Stimulated activated CD4-positive, alpha-beta T cell treated with anti-CD3 and anti-CD28 coated beads, Interleukin-1b, Interleukin-23, amount 100 ng/mL, for 48 hours (primary cell): ENCODE measurements at places on chromosomes 3 and 15.

DNA sequence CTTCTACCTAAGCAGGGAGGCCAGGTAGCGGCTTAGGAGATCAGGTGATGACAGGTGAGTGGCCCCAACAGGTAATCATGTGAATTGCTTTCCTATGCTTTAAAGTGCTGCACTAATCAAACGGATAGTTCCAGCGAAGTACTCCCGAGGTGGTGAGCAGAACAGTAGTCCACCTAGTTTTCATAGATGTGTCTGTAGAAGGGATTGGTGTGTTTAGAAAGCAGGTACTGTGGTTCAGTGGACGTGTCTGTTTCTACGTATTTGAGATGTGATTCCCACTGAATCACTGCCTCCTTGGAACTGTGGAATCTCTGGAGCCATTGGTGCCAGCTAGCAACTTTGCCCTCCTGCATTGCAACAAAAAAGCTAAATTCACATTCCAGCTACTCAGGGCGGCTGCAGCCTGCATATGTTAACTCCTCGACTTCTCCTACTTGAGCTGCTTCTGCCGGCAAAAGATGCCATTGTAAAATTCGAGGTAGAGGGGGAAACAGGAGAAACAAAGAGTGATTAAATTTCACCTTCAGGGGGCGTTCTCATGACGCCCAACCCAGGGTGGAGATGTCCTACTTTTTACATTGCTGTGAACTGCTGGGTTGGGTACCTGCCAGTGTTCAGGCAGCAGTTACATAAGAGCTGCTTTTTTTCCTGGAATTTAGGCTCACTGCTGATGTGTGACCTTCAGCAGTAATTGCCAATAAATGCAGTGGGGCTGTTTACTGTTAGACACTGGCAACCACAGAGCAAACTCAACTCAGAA lies 227.3 kb downstream of the ITPR1 start:
- no peak for DNase-seq

DNA sequence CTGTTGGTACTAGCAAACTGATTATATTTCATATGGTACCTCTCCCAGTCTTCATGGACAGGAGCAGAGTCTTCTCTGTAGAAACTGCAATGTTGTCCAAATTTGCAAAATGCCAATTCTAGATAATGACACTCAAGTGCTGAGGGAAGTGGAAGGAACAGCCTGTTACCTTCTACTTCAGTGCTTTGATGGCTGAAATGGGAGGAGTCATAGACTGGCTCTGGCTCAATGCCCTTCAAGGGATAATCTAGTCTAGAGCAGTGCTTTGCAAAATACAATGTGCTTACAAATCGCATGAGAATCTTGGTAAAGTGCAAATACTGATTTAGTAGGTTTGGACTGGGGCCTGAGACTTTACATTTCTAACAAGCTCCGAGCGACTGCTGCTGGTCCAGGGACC lies 51.7 kb upstream of the ACP3 start:
- DNase-seq = no peak

GRCh38 chr15:98070137-98070536 lies 109.6 kb downstream of the ARRDC4 start:
- DNase-seq = no peak

GRCh38 chr3:69370156-69370883 lies 15.6 kb downstream of the FRMD4B start:
- DNase-seq = no peak

GRCh38 chr15:90989040-90989768 lies 5.1 kb downstream of the PRC1 start:
- DNase-seq = no peak

GRCh38 chr3:188353426-188353825 lies 199.5 kb downstream of the LPP start:
- DNase-seq = no peak

DNA sequence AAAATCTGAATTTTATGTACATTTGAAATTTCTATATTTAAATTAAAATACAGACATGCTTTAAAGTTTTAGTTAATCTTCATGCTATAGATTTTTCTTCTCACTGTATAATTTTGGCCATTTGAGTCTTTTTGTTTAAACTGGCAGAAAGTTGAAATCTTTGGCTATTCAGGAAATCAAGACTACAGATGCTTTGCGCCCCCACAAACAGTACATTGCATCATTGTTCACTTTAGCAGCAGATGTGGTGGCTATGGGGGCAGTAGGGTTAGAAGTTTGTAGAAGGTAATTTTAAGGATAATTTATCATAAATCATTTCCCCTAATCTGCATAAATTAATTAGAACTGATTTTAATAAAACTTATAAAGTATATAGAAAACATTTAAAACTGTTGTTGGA lies 20.9 kb downstream of the SPPL2A start:
- DNase-seq = no peak

- peak; percentile 4 for DNase-seq
Measured at GRCh38 chr3:124078953-124079911, 87.3 kb upstream of the ROPN1 start.
